ENCODE measurements at places on chromosomes 6 and 20.

- no peak for DNase-seq
Measured at GRCh38 chr20:54692168-54692887, 216.9 kb downstream of the DOK5 start.

- DNase-seq = no peak
Measured at GRCh38 chr6:135798751-135799515, 52.6 kb upstream of the PDE7B start.

DNA sequence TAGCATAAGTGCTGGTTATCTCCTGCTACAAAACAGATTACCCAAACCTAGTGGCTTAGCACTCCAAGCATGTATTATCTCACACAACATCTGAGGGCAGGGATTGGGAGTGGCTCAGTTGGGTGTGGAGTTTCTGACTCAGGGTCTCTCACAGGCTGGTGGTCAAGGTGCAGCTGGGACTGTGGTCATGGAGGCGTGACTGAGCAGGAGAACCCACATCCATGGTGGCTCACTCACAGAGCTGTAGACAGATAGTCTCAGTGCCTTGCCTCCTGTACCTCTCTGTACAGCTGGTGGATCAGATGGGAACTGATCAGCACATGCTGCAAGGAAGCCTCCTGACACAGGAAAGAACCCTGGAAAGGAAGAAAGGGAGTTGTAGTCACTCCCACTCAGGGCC is 83.1 kb upstream of the CST7 start:
- no peak for DNase-seq

GRCh38 chr6:84415517-84415916 is 188.1 kb upstream of the CEP162 start:
- DNase-seq = no peak

DNA sequence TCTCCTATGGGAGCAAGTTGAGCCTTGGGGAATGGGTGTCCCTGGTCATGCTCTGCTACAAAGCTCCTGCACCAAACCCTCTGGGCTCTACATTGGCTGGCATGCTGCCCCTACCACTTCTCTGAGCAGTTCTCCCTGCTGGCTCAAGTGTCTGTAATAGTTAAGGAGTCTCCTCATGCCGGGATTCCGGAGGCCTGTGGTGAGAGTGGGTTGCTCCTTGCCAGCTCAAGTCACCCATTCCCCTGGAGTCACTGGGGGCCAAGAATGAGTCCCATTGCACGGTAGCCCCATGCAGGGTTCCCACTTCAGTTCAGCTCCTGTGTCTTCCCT is 173.9 kb downstream of the PRDM13 start:
- no peak for DNase-seq

GRCh38 chr6:44056392-44057237 is 70.6 kb downstream of the MRPL14 start:
- DNase-seq = no peak

GRCh38 chr6:94570581-94570980 is 1006.8 kb upstream of the MANEA start:
- no peak for DNase-seq

GRCh38 chr6:13097454-13097853 is 230.9 kb downstream of the TBC1D7 start:
- no peak for DNase-seq

DNA sequence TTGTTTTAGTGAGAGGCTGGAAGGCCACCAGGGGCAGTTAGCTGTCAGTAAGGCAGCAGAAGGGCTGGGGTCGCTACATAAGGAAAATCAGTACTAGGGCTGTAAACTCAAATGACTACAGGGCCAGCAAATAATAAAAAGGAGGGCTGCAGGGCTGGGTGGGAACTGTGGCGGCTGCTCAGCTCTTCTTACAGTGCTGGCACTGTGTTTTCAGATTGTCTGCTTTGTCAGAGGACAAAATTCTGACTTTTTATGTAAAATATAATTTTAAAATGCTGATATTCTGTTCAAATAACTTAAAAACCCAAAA is 23.2 kb downstream of the HLA-A start:
- DNase-seq = no peak

GRCh38 chr6:149016716-149017115 is 269.9 kb downstream of the UST start:
- DNase-seq = no peak

GRCh38 chr6:5234874-5235273 is 25.9 kb downstream of the LYRM4 start:
- DNase-seq = no peak

GRCh38 chr6:49527320-49527719 is 23.1 kb upstream of the C6orf141 start:
- DNase-seq = no peak

DNA sequence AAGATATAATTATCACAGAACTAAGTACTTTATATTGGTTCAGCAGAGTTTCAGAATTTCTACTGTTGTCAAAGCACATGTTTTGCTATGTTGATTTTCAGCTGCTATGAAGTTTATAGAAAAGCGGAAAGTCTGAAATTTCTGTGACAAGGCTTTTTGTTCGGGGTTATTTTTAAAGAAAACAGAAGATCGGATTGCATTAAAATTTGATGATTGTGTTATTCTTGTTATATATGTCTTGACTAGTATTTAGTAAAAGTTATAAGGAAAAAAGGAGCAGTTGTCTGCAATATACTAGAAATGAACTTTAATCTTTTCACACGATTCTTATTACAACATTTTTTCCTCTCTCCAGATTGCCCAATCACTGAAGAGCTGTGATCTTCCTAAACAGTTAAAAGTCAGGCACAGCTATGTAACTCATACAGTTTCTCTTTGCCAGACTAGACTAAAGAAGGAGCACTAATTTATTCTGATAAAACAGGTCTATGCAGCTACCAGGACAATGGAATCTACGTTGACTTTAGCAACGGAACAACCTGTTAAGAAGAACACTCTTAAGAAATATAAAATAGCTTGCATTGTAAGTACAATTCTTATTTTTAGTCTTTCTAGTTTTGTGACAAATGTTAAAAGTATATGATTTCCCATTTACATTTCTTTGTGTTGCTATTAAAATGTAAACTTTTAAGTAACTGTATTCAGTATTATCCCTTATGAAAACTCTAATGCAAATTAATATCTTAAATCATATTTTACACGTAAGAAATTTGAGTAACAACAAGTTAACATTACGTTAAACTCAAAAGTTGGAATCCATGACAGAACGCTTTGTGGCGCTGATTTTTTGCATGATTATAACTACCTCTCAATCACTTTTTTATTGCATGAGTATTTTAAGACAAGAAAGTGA is at the start of gene ENPP3:
Gene ENPP3 (plus strand): TSS at position 423 of the 913 bp plus-strand sequence. CDS start 83 bp downstream, at position 506.
- no peak for DNase-seq

GRCh38 chr6:153096792-153097191 is 34.3 kb downstream of the RGS17 start:
- no peak for DNase-seq

Data from stimulated activated CD4-positive, alpha-beta T cell treated with anti-CD3 and anti-CD28 coated beads, Interleukin-2, amount 100 ng/mL, for 4 hours (primary cell).